Hematopoietic multipotent progenitor cell (in vitro differentiated cells): ENCODE measurements at places on chromosomes 5 and 9.
A peak's percentile ranks its signal among the peaks of the same experiment; 100 is the strongest.

DNA sequence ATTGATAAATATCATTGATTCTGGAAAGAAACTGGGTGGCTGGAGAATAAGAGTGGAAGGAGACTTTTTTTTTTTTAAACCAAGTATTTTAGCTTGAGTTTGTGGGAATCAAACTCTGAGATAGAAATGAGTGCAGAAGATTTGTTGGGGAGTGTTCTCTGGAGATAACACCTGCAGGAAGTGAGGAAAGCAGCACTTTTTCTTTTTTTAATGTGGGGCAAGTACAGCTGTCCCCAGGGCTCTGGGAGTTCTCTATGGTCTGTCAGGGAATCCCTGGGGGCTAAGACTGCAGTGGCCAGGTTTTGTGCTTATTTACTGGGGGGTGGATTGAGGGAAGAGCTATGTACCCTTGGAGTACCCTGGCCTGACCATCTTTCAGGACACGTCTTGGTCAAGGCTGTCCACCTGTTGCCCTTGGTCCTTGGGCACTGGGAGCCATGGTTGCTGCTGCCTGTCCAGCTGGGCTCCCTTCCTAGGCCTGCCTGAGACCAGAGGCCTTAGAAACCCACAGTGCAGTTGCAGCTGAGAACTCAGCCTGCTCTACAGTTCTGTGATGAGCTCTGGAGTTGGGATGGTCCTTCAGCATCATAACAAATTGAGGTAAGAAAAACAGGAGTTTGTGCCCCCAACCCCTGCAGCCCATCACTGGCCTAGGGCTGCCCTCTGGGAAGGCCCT lies 85.8 kb downstream of the PHAX start:
- no peak for DNase-seq

DNA sequence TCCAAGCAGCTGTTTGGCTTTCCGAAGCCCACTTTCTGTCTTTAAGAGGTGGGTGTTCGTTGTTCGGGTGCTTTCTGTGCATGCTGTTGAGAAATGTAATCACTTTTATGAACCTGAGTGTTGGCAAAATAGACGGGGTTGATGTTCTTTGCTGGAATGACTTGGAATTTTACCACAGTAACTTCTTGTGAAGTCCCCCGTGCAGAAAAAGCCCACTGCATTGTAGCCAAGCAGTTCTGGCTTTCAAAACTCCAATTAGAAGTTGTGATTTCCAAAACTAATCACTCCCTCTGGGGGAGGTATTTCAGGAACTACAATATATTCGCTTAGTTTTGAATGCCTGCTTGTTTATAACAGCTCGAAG lies 111.1 kb downstream of the PAM start:
- no peak for DNase-seq

DNA sequence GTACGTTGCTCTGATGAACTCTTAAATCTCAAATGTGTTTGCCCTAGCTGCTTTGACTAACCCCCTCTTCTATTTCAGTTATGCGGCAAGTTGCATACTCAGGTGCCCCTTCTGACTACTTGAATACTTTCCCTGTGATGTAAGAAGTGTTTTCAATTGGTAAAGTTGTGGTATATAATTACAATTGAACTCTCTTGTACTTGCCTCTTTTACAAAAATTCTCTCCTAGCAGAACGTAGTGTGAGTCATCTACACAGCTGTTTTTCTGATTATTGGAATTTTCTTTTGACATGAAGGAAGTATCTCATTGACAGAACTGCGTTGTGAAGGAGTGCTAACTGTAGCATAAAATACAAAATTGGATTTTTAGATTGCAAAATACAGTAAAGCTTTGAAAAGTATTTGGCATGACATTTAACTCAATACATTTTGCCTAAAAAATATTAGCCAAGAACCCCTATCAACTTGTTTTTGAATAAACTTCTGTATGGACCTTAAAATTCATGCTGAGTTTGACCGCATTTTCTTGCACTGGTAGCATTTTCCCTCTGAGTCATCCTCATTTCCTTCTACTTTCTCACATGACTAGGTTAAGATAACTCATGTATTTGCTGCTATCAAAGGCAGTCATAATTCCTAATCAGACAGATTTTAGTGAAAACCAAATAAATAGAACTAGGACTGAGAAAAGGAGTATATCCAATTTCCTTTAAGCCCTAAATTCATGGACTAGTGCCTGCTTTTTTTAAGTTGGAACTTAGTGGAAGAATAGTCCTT lies 6.3 kb downstream of the CRHBP start:
- peak; percentile 78 for DNase-seq

GRCh38 chr5:8908055-8908683 lies 637.7 kb downstream of the SEMA5A start:
- DNase-seq: peak; percentile 3

GRCh38 chr9:77807846-77808750 lies 160.0 kb upstream of the GNA14 start:
- DNase-seq: no peak

- DNase-seq: no peak
Observed at GRCh38 chr5:78751872-78752271, 103.3 kb upstream of the LHFPL2 start.
